ENCODE measurements at places on chromosomes 16 and 17.

- no peak overlapping the region for H3K27ac ChIP-seq
- peaks cover 3% of the 10 kb centered on the region for H3K36me3 ChIP-seq
- H3K4me1 ChIP-seq: no peaks in the 10 kb centered on the region
- H3K4me3 ChIP-seq: no peak overlapping the region
These were observed 76.9 kb downstream of the WSCD1 start for GRCh38 chr17:6147042-6147441.

GRCh38 chr16:79628988-79629387 is 28.5 kb upstream of the MAF start:
- peaks cover 2% of the 10 kb centered on the region for H3K36me3 ChIP-seq
- peak overlapping the region; percentile 84 for H3K27ac ChIP-seq
- peaks cover 21% of the 10 kb centered on the region for H3K4me1 ChIP-seq
- no peak for DNase-seq
- peaks cover 17% of the 10 kb centered on the region for H3K27me3 ChIP-seq
- H3K4me3 ChIP-seq: no peak overlapping the region

DNA sequence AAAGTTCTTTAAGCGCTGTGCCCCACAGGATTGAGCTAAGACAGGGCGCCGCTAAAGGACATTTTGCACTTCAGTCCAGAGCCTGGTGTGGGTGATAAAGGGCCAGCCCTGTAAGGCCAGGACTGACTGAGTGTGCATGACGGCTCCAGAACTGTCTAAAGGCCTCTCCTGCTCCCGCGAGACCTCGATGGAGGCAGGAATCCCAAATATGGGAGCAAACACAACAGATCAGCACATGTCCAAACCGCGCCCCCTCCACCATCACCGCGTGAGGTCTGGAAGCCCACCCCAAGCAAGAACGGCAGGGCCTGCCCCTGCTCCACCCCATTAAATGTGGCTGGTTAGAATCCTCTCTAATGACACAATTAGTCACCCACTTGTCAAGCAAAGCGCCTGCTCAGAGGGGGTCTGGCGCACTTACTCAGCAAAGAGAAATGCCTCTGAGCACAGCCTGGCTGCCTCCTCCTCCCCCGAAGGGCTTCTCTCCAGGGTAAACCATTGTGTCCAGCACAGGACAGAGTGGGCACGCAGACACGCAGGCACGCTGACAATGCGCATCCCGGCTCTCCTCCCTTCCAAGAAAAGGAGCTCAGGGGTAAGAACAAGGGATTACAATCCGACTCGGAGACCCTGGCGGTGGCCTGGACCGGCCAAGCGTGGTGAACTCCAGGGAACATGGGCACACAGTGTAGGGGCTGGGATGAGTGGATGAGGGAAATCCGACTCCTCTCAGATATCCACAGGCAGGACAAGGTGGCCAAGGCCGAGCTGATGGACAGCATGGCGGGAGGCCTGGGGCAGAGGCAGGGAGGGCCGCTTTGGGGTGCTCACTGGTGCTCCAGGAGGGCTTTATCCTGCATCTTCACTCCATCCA is 1.5 kb downstream of the MXRA7 start:
- H3K4me1 ChIP-seq: peaks cover 18% of the 10 kb centered on the region
- peaks cover 2% of the 10 kb centered on the region for H3K36me3 ChIP-seq
- H3K4me3 ChIP-seq: peak overlapping the region; percentile 71

- no peaks in the 10 kb centered on the region for H3K27me3 ChIP-seq
- H3K27ac ChIP-seq: no peak overlapping the region
- H3K4me1 ChIP-seq: peaks cover 32% of the 10 kb centered on the region
- no peak overlapping the region for H3K4me3 ChIP-seq
- peaks cover 9% of the 10 kb centered on the region for H3K36me3 ChIP-seq
These were observed 84.2 kb downstream of the TMC6 start for GRCh38 chr17:78044280-78044835.

GRCh38 chr16:90020260-90020837 is 1.1 kb upstream of the DBNDD1 start:
- DNase-seq: no peak
- H3K4me1 ChIP-seq: peaks cover 17% of the 10 kb centered on the region
- H3K36me3 ChIP-seq: no peaks in the 10 kb centered on the region
- H3K27ac ChIP-seq: peak overlapping the region; percentile 51

DNA sequence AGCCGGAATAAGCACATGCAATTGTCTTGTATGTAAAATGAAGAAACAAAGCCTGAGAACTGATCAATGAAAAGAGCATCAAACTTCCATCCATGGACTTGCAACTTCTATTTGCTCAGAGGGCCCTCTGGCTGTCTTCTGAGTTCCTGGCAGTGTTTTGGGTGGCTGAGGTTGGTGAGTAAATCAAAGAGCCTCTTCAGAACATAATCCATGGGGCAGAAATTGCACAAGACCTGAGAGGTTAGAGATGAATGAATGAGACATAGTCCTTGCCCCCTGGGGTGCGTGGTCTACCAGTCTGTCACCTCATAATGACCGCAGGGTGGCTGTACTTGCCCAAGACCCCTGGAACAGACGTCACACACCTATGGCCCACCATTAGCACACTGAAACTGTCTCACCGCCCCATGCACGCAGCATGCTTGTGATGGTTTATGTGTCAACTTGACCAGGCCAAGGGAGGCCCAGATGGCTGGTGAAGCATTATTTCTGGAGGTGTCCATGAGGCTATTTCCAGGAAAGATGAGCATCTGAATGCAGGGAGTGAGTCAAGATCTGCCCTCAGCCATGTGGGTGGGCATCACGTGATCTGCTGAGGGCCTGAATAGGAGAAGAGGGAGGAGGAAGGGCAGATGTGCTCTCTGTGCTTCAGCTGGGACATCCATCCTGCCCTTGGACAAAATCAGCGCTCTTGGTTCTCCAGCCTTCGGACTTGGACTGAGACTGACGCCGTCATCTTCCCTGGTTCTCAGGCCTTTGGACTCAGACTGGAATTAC is 8.3 kb downstream of the PIK3R6 start:
- DNase-seq: no peak
- H3K27ac ChIP-seq: no peak overlapping the region
- peaks cover 10% of the 10 kb centered on the region for H3K4me1 ChIP-seq

- no peak overlapping the region for H3K4me3 ChIP-seq
- no peaks in the 10 kb centered on the region for H3K36me3 ChIP-seq
- H3K27ac ChIP-seq: peak overlapping the region; percentile 54
- DNase-seq: no peak
These were observed 5.7 kb downstream of the SULT1A1 start for GRCh38 chr16:28604186-28604565.
